ENCODE measurements at places on chromosomes 4 and X.
A peak's percentile ranks its signal among the peaks of the same experiment; 100 is the strongest.

DNA sequence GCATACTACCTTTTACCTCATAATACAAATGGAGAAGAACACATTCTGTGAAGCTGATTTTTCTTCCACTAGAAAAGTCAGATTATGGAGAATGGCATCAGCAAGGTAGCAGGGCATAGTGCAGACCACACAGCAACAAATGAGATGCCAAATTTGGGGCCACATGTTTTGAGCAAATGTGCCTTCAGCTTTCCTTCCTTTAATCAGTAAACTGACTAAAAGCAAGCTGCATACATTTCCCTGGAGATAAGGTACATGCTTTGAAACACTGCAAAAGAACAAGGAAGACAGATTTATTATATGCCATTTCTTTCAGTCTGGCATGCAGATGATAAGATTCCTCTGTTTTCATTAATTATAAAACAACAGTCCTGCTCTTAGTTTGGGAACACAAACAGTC, 67.1 kb upstream of the GUCY1A1 start:
- no peak for DNase-seq

DNA sequence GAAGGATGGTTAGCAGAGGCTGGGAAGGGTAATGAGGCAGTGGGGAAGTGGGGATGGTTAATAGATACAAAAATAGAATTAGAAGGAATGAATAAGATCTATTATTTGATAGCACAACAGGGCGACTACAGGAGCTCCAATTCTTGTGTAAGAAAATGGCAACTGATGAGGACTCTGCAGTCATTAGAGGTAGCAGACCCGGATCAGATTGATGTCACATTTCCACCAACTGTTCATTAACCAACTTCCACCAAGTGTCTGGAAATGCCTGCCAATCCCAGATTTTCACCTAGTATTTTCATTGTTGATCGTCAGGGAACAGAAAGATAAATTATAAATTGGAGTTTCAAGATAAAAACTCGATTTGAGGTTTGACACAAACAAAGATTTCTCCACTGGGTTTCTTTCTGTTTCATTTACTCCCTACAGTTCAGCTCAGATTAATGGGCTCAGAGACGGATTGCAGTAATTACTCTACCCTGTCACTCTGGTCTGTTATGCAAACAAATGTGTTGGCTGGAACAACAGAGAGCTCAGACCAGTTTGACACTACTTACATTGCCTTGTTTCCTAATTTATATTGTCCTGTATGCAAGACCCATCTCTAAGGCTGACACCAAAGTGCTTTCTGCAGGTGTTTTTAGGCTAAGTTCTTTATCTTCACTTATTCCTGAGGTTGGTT, 909.2 kb upstream of the PRKX start:
- no peak for DNase-seq

GRCh38 chrX:16633754-16634153, 16.2 kb upstream of the S100G start:
- no peak for DNase-seq

GRCh38 chr4:125760956-125761355, 446.2 kb downstream of the FAT4 start:
- no peak for DNase-seq

GRCh38 chr4:129064717-129065116, 28.6 kb downstream of the SCLT1 start:
- DNase-seq = no peak

- no peak for DNase-seq
Measured at GRCh38 chr4:85102606-85103005, 136.1 kb upstream of the WDFY3 start.

GRCh38 chrX:72121383-72121782, 10.3 kb downstream of the RTL5 start:
- no peak for DNase-seq

DNA sequence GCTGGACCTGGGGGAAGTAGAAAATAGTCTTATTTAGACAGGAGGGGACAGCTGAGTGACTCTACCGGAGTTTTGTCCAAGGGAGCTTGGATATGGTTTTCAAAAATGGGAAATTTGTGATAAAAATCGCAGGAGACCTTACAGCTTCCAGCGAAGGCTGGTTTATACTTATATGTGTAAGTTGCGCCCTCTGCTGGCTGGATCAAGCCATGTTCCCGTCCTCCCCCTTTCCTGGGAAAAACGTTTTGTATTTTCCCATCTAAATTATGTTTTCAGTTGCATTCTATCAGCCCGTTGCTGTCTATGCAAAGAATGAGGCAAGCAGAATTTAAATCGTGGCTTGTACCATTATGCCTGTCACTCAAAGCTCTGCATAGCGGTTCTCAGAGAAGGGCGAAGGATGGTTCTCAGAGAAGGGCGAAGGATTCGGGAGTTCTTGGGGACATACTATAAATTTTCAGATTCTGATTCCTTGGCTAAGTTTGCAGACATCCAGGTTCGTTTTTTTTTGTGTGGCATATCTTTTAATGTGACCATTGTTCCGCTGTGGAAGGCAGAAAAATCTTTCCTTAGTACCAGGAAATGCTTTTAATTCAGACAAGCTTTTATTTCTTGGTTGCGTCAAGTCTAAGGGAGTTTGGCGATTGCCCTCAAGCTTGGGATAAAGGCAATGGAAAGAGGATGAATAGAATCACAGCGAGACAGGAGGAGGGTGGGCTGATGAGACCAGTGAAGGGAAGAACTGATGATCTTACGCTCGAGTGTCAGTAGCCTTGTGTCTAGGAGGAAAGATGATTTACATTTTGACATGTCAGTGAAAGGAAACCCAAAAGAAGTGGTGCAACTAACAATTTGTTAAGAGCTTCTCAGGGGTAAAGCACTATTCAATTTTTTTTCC, 128.5 kb upstream of the ARX start:
- peak; percentile 49 for DNase-seq

DNA sequence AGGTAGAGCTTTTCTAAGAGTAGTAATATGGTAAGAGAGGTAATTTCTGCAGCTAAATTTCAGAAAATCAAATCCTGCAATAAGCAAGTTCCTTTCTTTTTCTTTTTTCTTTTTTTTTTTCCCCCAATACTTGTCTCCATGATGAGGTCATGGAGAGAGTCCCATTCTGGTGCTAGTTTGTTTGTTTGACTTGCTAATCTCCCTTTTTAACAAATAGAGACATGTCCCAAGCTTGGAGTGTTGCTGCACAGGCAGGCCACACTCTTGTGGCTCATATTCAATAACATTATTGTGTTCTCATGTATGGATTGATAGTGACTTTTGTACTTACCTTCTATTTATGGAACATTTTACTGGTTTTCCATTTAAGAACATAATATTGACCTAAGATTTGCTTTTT, 25.5 kb downstream of the PTPN13 start:
- DNase-seq = no peak

- DNase-seq = peak; percentile 41
Measured at GRCh38 chr4:99811850-99812249, 4.8 kb upstream of the DAPP1 start.

GRCh38 chr4:153916273-153916755, 127.4 kb upstream of the SFRP2 start:
- DNase-seq = peak; percentile 44

DNA sequence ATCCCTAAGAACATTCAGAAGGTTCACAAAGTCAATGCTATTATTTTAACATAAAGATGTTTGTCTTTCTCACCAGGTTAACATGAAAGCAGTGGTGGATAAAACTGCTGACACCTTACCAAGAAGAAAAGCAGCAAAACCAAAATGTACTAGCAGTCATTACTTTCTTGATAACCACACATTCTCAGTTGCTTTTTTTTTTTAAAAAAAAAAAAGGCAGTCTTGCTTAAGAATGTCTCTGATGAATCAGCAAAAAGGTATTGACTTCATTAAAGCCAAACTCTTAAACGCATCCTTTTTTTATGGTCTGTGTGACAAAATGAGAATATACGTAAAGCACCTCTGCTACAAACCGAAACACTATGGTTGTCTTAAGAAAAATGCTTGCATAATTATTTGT, 31.9 kb downstream of the CDKL2 start:
- DNase-seq = no peak

- no peak for DNase-seq
Measured at GRCh38 chr4:112853662-112854256, 195.7 kb upstream of the ANK2 start.

- no peak for DNase-seq
Measured at GRCh38 chrX:37813570-37813969, 33.7 kb downstream of the CYBB start.

- DNase-seq = no peak
Measured at GRCh38 chr4:168164045-168164444, 71.7 kb downstream of the ANXA10 start.

- DNase-seq = peak; percentile 59
Measured at GRCh38 chr4:6198768-6199421, 1.5 kb downstream of the JAKMIP1 start.

GRCh38 chr4:155506745-155507144, 130.0 kb upstream of the MAP9 start:
- no peak for DNase-seq

GRCh38 chr4:80507077-80507476, 171.5 kb downstream of the CFAP299 start:
- DNase-seq = no peak

DNA sequence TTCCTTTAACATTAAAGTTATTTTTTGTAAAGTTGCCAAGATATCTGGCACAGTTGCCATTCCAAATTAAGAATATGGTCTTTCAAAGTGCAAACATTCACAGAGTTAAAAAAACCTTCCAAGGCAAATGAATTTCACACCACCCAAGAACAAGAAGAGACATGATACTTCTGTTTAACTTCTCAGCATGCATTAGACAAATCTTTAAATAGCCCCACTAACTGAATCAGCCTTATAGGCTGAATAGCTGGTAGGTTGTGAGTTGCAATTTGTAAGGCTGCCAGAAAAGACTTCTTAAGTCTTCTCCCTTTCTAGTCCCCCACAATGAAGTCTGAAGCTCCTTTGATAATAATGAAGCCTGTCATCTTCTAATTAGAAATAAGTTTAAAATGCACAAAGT, 95.6 kb downstream of the MAPK10 start:
- DNase-seq = no peak

DNA sequence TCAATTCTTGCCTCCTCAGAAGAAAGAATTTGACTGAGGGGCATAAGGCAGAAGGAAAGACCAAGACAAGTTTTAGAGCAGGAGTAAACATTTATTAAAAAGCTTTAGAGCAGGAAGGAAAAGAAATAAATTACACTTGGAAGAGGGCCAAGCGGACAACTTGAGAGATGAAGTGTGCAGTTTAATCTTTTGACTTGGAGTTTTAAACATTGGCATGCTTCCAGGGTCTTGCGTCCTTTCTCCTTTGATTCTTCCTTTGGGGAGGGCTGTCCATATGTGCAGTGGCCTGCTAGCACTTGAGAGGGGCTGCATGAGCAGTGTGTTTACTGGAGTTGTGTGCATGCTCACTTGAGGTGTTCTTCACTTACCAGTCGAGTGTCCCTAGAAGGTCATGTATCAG, 275.8 kb upstream of the IL1RAPL1 start:
- no peak for DNase-seq

GRCh38 chrX:149898554-149898953, 17.6 kb downstream of the MAGEA8 start:
- no peak for DNase-seq

DNA sequence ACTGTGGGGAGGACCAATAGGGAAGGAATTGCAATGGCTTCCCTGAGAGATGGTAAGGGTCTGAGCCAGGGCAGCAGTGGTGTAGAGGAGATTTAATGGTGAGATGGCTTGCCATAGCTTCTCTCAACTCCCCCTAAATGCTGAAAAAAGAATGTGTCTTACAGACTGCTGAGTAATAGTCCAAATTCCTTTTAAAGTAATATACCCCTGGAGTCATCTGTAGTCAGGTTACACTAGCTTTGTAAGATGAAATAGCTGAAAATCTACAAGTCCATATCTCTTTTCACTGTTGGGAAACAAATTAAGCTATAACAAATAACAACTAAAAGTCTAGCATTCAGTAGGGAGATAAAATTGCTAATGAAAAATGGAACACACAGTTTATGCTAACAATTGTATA, 33.5 kb downstream of the MAPK10 start:
- DNase-seq = no peak

GRCh38 chrX:13923289-13923688, 106.4 kb upstream of the GPM6B start:
- DNase-seq = no peak

DNA sequence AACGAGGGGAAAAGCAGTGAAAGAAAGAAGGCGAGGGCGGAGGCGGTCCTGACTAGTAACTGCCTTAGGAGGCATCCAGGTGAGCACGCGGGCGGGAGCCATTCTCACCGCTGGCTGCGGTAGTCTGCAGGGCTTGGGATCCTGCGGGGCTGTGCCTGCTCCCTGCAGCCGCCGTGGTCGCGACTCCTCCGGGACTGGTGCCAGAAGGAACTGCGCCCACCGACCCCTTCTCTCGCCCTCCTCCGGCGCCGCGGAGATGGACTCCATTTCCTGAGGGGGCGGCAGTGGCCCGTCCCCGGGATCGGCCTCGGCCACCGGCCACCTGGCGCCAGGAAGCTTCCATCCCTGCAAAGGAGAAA, 543 bp downstream of the NFXL1 start:
- DNase-seq = peak; percentile 70

DNA sequence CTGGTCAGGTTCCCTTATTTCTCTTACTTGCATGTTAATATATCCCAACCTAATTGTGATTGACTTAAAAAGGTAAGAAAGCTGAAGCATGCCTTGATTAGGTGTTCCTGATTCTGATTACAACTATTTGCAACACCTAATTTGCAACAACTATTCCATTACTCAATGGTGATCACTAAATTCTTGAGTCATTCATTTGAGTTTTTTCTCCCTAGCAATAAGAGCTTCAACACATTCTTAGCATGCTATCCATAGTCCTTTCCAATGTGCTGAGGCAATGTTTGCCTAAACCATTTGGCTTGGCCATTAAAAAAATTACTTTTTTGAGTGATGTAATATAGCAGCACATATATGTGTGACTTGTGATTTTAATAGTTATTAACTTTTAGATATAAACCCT, 851.4 kb downstream of the TRAM1L1 start:
- DNase-seq = no peak

GRCh38 chr4:8238515-8239053, 31.0 kb upstream of the HTRA3 start:
- DNase-seq = no peak

Measured in activated T-cell treated with anti-CD3 and anti-CD28 coated beads, Interleukin-2, amount 50 U/mL, for 24 hours (primary cell).